Hindlimb muscle (tissue), 1 donor: ENCODE measurements at places on chromosomes 1 and 21. TPM values are rescaled to one million over a fixed set of nuclear protein-coding genes. Genes with fewer than 3 reads are reported as not detected.

DNA sequence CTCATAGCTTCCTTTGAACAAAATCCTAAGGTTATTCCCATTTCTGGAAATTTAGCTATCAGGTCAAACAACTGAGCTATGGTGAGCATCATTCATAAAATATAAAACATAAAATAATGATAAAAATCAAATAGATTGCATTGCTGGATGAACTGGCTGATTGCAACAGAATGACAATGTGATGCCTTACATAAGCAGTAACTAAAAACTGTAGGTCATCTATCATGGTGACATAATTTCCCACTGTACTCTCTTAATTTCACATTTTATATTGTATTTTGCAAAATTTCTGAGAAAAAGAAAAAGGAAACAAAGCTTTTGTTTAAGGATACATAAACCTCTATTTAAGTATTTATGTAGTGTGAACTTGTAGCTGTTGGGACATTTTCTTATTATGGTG lies 4.6 kb downstream of the PTGER3 start:
- no peak for DNase-seq

- no peak for DNase-seq
These were observed 18.7 kb downstream of the DMRTB1 start for GRCh38 chr1:53477651-53478501.

DNA sequence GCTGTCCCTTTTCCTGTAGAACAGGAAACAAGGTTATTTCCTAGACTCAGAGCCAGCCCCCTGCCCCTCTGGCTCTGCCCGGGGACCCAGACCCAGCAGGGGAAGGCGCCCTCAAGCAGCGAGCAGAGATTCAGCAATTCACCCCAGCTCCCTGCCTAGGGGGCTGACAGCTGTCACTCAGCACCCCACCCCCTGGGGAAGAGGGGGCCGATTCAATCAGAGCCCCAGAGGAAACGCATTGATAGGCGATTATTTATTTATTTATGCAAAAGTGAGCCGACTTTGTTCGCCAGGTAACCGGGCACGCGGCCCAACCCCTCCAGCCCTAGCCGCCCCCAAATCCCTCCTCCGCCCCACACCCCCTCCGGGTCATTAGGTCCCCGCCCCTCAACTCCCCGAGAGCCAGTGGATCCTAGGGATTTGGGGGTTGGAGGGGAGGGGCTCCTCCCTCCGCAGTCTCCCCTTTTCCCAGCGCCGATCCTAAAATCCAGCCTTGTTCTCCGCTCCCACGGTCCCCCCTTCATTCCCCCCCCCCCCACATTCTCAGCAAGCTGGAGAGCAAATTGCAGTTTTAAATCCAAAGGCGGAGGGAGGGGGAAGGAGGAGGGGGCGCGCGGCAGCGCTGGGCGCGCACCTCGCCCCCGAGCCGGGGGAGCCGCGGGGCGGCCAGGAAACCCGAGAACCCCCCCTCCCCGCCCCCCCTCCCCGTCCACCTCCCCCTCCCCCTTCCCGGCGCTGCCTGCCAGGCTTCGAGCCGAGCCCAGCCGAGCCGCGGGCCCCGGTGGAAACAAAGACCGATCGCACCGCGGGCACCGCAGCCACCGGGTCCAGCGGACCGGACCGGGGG lies 1.3 kb downstream of the AHDC1 start:
- peak; percentile 62 for DNase-seq

- no peak for DNase-seq
These were observed 145.7 kb upstream of the BARHL2 start for GRCh38 chr1:90862782-90863181.

- no peak for DNase-seq
These were observed 118.5 kb upstream of the NGF start for GRCh38 chr1:115456441-115456961.

DNA sequence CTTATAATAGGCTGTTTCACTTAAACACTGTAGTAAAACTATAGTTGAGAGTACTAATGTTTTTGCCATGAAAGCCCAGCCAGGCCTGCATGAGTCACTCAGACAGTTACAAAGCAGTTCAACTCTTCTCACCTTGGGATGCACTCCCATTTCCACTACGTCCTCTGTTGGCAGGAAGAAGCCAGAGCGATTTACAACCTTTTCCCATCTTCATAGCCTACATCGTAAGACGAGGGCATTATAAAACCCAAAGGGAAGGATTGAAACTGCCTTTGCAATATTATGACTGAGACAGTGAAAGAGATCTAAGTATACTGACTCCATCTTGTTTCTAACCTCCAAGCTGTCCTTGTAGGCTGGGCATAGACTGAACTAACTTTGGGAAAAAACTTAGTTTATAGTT lies 71.8 kb upstream of the CSF1 start:
- DNase-seq, result no peak

- DNase-seq, result no peak
These were observed 238.1 kb downstream of the HMCN1 start for GRCh38 chr1:185972096-185972850.

KCNE2 gene
- polyA plus RNA-seq, result 0.75 TPM

S100B gene
- polyA plus RNA-seq, result 10.1 TPM

HAO2 gene
- not detected for polyA plus RNA-seq

PTGFR gene
- polyA plus RNA-seq, result 44.3 TPM

TNFRSF25 gene
- 14.7 TPM for polyA plus RNA-seq

FCGR1A gene
- polyA plus RNA-seq, result 3.0 TPM

MATN1 gene
- 1.1 TPM for polyA plus RNA-seq

KDM1A gene
- polyA plus RNA-seq, result 74.3 TPM
